Natural killer cell treated with Interleukin-12 subunit alpha and Interleukin-12 subunit beta and Interleukin-15 and Interleukin-18, amount 100 ng/mL, for 72 hours (primary cell): ENCODE measurements at places on chromosomes 11 and 22.

DNA sequence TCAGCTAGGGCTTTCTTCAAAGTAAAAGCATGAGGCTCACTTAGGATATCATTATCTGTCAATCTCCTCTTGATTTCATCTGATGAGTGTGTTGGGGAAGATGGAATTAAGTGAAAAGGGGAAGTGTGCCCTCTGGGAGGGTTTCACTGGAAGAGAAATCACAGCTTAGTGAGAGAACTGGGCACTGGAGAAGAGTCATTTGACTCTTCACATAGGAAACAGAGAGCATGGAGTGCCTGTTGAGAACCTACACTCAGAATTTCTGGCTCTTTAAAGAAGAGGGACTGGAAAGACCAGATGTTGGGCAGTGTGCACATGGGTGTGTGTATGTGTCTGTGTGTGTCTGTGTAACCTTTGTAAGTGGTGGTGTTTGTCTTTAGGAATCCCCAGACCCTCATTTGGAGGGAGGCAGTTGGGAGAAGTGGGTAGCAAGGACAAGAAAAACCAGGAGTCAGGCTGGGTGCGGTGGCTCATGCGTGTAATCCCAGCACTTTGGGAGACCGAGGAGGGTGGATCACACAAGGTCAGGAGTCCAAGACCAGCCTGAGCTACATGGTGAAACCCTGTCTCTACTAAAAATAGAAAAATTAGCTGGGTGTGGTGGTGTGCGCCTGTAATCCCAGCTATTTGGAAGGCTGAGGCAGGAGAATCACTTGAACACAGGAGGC is 10.0 kb downstream of the STX3 start:
- no peak for DNase-seq

GRCh38 chr22:27561286-27561904 is 240.2 kb downstream of the MN1 start:
- no peak for DNase-seq

- no peak for DNase-seq
Observed at GRCh38 chr11:70491696-70492472, 93.6 kb downstream of the CTTN start.

DNA sequence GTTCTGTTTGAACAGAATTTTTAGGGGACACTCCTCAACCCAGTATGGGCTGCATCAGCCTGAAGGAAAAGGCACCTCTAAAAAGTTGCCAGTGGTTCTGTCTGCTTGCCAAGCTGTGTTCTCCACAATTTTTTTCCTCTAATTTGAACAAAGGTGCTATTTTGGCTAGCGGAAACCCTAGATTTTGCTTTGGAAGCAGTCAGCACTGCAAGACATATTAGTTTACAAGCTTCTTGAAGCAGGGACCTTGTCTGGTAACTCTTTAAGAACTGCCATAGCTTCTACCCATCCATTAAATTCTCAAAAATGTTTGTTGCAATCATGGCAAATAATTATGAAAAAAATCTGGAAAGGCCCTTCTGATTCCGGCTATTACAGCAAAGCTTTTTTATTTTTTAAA is 75.6 kb upstream of the HEPHL1 start:
- no peak for DNase-seq

DNA sequence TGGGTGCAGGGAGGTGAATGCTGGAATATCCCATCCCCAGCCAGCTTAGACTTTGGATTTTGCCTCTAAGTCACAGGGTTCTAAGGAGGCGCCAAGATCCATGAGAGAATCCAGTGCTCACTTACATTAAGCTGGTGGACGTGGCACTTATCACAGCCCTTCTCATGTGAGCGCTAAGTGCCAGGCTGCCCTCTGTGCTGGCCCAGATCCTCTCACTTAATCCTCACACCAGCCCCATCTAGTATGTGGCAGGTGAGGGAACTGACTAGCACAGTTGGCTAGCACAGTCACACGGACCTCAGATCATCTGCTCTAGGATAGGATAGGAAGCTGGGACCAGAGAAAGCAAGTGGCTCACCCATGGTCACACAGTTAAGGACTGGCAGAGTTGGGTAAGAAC is 3.6 kb downstream of the HMOX1 start:
- DNase-seq: no peak

DNA sequence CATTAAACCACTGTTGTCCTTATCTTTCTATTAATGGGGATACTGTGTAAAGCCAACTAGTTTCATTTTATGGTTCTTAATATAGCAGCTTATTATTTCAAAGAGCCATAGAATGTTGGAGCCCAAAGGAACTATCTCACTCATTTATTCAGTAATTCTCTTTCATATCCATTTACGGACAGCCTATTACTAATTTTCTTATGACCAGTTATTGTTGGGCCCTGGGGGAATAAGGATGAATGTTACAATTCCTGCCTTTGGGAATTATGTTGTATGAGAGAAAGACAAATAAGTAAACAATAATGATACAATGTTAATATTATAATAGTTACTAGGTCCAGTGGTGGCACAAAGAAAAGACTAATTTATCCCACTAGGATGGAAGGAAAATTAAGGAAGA is 52.4 kb downstream of the AAMDC start:
- no peak for DNase-seq

DNA sequence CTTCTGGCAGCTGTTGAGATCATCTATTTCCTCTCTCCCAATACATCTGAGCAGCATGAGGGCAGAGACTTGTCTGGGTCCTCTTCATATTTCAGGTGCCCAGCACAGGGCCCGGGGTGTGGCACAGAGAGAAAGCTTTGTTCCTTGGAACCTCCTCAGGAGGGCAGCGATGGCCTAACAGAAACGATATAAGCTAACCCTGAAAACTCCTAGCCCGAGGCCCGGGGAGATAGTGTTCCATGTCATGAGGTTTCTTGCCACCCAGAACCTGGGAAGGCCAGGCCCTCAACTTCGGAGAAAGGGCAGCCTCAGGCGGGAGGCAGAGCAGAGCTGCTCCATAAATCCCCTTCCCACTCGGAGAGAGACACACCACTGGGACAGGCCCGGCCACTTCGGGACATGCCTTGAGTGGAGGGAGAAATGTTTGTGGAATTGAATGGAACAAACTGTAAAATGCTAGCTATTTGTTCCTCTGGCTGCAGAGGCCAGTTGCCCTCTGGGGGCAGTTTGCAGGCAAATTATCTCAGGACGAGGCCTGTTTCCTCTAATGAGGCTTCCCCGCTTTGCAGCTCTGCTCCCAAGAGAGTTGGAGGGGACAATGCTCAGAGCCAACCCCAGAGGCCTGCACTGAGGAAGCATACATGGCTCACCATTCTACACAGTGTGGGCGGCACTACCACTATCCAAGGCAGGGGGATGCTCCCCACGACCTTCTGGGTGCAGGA is 11.6 kb downstream of the ARRB1 start:
- DNase-seq: peak; percentile 41

GRCh38 chr11:94507485-94507884 is 4.8 kb upstream of the C11orf97 start:
- no peak for DNase-seq

DNA sequence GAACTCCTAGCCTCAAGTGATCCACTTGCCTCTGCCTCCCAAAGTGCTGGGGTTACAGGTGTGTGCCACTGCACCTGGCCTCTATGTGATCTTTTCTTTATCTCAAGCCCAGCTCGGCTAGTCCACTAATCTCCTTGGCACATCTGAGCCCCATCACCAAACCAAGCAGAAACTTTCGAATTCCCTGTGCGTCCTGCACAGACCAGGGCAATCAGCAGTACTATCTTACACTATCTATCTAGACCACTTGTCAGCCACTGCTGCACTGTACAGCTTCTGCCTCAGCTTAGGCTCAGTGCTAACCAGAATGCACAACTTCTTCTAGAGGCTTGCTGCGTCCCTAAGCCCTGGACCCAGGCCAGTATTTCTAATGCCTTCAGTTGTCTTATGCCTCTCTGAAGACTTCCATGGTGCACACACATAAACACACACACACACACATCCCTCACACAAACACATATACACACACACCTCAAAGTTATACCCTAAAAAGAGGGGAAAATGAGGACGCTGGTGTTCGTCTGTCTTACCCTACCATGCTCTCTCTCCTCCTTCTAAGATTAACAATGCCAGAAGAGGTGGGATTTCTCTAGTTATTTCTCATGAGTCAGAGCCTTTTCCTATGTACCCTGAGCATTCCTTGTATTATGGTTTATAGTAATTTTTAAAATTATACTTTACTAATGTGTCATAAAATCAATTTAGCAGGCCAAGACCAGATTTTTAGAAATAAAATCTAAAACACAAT is 59.3 kb upstream of the FAM181B start:
- no peak for DNase-seq

DNA sequence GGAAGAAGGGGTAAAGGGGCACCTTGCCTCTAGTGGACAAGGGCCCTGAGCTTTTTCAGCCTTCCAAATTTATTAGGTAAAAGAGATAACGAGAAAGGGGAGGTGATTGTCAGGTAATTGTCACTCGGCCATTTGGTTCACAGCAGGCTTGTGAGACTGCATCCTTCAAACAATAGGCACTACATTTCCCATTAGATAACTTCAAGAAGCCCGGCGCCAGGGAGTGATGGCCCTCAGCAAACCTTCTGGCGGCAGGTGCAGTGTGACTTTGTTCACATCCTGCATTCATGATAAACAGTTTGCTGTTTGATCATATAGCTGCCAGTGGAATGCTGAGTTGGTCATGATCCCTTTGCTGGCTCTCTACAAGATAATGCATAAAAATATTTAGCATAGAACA is 185.1 kb downstream of the CWF19L2 start:
- DNase-seq: no peak

DNA sequence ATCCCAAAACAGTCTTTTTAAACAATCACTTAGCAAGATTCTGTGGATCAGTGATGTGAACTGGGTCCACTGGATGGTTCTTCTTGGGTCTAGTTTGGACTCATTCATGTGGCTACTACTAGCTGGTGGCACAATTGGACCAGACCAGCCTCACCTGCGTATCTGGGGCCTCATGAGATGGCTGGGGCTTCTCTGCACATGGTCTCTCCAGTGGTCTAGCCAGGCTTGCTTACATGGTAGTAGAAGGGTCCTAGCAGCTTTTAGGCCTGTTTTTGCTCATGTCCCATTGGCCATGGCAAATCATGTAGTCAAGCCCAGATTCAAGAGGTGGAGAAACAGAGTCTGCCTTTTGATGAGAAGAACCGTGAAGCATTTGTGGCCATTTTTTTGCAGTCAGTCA is 94.0 kb downstream of the RRAS2 start:
- no peak for DNase-seq

GRCh38 chr11:96075532-96075959 is 151.6 kb upstream of the MTMR2 start:
- no peak for DNase-seq

DNA sequence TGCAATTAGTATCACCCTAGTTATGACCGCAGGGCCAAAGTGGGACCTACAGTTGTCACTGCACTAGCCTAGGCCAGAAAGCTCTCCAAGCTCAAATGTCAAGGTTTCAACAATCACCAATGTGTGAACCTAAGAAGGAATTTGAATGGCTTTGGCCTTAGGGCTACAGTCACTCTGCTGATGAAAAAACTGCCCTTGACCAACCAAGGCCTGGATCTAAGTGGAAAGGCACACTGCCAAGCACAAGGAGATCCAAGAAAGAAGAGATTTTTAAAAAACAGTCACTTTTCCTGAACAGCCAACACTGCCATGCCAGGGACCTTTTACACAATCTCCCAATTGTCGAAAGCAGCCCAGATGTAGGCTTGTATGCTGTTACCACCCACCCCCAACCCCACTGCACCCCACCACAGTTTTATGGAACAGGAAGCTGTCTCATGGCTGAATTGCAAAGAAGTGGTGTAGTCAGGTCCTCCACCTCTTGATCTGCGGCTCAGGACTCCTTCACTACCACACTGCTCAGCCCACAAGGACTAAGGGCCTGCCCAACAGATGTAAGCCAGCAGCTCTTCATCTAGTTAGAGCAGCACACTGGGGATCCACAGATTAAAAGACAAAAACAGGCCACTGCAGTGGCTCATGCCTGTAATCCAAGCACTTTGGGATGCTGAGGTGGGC is 32.9 kb downstream of the SMCO4 start:
- no peak for DNase-seq

- peak; percentile 65 for DNase-seq
Observed at GRCh38 chr22:20783844-20784723, 10.2 kb downstream of the SERPIND1 start.

DNA sequence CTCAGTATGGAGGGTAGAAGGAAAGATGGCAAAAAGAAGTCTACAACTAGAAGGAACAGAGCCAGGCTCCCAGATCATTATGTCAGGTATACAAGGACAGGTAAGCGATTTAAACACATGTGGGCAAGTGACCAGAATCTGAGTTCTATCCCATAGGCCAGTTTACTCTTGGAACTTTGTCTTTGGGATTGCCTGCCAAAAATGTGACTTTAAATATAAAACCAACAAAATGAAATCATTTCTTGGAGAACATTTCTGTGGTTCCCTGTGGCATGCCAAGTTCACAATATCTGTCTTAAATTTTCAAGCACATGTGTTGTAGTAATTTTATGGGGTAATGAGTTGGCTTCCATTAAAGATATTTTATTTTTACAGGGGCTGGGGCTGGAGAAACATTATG is 141.0 kb downstream of the SLC17A6 start:
- DNase-seq: no peak

- no peak for DNase-seq
Observed at GRCh38 chr22:46219636-46220035, 30.5 kb downstream of the CDPF1 start.

- no peak for DNase-seq
Observed at GRCh38 chr22:23086787-23087186, 16.5 kb downstream of the GNAZ start.

DNA sequence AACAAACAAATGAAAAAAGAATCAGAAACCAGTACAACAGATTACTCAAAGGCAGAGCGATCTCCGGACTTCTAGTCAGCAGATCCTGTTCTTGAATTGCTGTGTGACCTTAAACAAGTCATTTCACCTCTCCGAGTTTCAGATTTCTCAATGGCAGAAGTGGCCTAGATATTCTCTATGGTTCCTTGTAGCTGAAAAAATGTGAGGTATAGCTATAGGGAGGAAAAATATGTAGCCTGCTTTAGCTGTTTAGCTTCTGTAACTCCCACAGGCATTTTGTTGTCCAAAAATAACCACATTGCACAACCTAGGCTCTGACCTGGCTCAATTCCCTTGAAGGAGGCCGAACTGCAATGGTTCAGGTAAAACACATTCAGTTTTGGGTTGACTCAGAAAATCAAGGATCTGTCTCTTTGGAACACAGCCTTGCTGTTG is 100.7 kb downstream of the DBX1 start:
- no peak for DNase-seq

DNA sequence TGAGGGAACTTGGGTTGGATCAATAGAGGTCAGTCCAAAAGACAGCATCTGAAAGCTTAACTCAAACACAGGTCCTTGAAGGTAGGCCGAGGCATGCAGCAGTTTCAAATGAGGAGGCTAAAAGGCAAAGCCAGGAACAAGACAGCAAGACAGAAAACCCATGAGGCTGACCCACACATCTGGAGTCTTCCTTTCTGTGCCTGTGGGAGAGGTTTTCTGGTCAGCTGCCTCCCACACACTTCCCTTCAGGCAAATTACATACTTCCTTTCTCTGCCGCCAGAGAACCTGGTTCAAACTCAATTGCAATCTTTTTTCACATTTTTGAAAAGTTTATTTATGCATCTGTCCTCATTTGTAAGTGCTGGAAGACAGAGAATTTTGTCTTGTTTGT is 29.8 kb upstream of the CRTAM start:
- DNase-seq: no peak

GRCh38 chr11:11313426-11313825 is 39.6 kb downstream of the CSNK2A3 start:
- no peak for DNase-seq

GRCh38 chr22:42336527-42337227 is 66.2 kb upstream of the TCF20 start:
- no peak for DNase-seq

- DNase-seq: no peak
Observed at GRCh38 chr11:61147791-61148620, 13.2 kb downstream of the VPS37C start.
